ENCODE measurements at places on chromosomes 6 and 20.

- DNase-seq: peak; percentile 26
These were observed 589 bp downstream of the RNF5 start for GRCh38 chr6:32178547-32179440.

DNA sequence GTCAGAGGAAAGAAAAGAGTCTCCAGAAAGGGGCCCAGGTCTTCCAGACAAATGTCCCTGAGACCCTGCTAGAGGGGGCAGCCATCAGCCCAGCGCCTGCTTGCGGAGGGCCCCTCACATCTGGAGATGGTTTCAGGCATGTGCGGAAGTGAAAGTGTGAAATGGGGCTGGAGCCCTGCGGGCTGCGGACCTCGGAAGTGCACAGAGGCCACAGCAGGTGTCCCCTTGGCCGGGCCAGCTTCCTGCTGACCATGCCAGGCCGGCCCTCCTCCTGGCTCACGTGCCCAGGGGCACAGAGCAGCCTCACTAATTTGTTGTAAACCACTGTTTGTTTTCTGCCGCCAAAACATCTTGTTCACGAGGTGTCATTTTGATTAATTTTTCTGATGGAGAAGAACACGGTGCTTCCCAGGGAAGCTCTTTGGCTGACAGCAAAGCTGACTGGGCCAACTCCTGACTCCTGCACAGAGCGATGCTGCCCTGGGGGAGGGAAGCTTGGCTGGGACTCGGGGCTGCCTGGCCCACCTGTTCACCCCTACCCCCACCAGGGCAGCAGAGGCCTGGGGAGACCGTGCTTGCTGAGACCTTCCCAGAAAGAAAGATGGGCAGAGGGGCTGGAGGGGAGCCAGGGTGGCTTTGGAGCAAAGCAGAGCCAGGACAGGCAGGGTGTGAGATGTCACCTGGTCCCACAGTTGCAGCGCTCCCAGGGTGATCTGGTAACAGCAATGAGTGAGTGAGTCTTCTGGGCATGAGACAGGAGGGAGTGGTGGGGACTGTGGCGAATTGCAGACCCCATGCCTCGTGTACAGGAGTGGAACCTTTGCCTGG is 54.2 kb downstream of the BCAS4 start:
- peak; percentile 13 for DNase-seq

- DNase-seq: no peak
These were observed 6.4 kb upstream of the TBXT start for GRCh38 chr6:166174031-166174430.

- DNase-seq: no peak
These were observed 7.8 kb downstream of the TCF15 start for GRCh38 chr20:602111-602970.

DNA sequence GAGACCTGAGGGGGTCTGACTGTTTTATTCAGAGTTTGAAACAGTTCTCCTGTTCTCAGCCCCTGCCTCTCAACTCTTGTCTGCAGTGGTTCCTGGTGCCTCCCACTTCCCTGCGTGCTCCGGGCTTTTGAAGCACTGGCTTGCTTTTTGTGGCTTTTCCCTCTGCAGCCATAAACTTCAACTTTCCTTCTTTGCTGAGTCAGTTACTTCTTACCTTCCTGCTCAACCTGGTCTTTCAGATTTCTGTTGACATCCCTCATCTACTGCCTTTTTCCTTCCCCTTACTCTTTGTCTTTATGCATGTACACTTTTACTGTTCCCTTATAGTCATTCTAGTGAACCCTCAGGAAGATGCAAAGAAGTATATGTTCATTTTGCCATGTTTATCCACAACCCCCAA is 57.4 kb downstream of the ASXL1 start:
- DNase-seq: no peak

DNA sequence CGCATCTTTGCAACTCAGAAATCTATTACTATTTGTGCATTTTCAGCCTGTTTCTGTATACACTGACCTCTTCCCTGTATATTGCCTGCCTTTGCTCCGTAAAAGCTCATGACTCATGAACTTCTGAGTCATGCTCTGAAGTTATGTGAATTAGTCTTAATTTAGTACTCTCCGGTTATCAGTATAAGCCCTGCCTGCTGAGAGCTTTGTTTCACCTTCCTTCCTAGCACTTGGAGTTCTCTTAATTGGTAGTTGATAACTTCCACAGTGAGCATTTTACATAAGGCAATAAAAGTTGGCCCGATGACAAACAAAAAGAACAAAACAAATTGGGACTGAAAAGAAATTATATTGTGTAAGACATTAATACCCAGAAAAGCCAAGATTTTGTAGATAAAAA is 231.4 kb downstream of the GJA1 start:
- DNase-seq: peak; percentile 87

DNA sequence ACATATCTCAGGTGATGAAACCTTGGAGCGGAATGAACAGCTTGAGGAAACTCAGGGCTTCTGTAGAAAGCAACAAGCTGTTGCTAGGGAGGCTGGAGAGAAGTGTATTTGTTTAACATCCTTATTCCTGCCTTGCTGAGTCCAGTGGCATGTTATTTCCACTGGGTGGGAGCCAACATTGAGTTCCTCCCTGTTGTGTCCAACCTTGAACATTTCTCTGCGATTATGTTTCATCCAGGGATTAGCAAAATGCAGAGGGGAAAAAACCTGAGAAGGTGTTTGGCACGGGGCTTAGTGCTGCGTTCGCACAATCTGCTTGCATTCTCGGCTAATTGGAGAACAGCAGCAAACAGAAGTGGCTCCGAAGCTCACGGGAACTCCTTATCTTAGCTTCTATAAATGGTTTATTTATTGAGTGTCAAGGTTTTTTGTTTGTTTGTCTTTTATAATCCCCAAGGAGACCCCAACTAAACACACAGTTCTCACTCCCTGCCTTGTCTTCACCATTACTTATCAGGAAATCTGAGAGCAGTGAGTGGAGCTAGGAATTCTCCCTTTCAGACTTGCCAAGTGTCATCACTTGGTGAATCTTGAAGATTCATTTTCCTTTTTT is 412.8 kb downstream of the CDC5L start:
- peak; percentile 92 for DNase-seq

- no peak for DNase-seq
These were observed 464.6 kb downstream of the CDH26 start for GRCh38 chr20:60422848-60423247.

DNA sequence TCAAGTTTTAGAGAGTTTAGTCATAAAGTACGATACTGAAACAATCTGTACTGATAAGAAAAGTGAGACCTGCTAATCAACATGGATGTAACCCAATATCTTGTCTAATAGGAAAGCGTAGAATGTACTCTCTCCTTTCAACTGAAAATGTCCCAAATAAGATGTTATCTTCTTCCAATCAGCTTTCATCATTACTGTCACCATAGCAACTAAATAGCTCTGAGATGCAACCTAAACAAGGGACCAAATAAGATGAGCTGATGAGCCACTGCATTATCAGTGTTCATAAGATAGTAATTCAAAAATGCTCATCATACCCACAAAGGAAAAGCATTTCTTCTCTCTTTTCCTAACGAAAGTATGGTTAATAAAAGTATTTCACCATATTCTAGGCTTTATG is 1108.3 kb upstream of the MAP3K7 start:
- no peak for DNase-seq

All from choroid plexus epithelial cell (primary cell).